ENCODE measurements at places on chromosomes 2 and 18.

GRCh38 chr2:79832511-79833234 is 319.8 kb downstream of the CTNNA2 start:
- peak; percentile 21 for DNase-seq

- no peak for DNase-seq
Observed at GRCh38 chr2:102233132-102233884, 46.5 kb downstream of the IL1RL2 start.

DNA sequence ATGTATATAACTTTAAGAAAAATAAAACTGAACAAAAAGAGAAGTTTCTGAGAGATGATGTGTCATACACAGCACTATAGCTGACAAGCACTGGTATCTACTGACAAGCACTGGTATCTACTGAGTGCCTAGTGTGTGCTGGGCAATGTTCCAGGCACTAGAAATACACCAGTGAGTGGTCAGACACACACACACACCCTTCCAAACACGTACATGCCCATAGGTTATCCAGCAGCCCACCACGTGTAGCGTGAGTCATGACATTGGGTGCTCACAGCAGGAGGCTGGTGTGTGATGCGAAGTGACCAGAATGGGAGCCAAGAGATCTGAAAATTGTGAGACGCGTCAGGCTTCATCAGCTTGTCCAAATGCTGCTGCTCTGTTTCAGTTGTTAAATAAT is 12.2 kb upstream of the GNAL start:
- DNase-seq, result no peak

DNA sequence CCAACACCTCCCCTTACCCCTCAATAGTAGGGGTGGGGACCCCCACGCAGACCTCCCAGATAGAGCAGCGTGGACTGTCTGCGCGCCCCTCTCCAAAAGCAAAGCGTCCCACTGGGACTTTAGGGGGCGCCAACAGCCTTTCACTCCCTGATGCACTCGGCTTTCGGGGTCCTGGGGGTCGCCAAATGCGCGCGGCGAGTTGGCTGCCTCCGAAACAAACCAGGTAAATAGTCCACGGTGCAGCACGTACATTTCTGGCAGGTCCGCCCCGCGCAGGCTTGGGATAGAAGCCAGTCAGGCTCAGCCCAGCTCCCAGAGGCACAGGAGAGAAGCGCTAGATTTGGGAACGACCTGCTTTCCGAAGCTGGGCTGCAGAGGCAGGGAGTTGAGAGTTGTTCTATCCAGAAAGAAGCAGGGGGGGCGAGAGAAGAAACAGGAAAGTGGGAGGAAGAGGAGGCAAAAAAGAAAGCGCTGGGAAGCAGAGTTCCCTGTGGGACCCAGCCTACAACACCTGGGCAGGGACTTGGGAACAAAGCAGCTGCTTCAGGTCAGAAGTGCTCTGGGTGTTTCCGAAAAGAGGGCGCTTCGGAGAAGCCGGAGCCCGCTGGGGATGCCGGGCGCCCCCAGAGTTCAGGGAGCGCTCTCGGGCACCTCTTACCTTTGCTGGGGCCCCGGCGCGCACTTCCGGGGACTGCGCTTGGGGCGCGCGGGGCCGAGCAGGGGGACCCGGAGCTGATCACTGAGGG is 544 bp downstream of the EVA1A start:
- DNase-seq, result no peak

- DNase-seq, result no peak
Observed at GRCh38 chr2:216023055-216023648, 9.8 kb upstream of the MREG start.

- DNase-seq, result no peak
Observed at GRCh38 chr18:31685097-31686082, 1.0 kb upstream of the B4GALT6 start.

DNA sequence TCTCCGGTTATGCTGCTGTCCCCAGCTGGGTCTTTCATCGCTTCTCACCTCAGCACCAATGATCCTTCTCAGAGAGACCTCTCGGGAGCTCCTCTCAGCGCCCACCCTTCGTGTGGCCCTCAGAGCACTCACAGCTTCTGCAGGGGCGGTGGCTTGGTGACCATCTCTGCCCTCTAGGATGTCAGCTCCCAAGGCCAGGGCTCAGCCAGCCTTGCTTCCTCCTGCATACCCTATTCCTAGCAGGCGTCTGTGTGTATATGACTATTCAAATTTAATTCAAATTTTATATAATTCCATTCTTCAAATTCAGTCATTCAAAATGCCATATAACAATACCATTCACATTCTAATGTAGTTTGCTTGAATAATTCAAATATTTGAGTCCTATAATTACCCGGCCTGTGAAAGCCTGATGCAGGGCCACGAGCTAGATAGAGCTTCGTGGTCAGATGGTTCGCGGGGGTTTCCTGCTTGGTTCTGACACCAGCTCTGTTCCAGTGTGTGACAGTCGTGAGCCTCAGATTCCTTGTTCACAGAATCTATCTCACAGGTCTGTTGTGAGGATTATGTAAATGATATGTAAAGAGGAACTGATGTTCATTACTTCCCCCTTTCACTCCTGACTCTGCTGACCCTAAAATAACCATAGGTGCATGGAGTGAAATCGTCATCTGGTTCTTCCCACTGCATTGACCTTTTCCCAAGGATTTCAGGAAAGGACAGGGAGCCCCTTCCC is 94.0 kb upstream of the CNGA3 start:
- no peak for DNase-seq

GRCh38 chr18:55253814-55254213 is 294.6 kb upstream of the CCDC68 start:
- DNase-seq, result no peak

DNA sequence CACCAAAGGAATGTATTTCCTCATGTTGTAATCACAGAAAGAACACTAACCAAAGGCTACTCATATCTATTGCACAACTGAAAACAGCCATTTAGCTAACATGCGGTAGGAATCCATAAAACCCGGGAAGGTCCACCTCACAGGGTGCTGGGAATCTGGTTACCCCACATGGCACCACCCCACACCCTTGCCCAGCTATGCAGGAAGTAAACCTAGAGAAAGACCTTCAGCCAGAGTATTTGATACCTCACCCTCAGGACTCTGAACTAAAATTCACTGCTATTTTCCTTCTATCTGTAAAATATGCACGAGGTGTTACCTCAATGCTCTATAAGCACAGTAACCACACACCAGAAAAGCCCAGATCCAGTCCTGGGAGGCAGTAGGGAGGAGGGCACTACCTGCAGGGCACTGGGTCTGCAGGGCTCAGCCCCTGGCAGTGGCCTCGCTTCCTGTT is 45.8 kb downstream of the PTPN2 start:
- peak; percentile 89 for DNase-seq

GRCh38 chr2:101692041-101692440 is 5.5 kb upstream of the MAP4K4 start:
- no peak for DNase-seq

- DNase-seq, result no peak
Observed at GRCh38 chr2:220341014-220341413, 713.6 kb downstream of the SLC4A3 start.

DNA sequence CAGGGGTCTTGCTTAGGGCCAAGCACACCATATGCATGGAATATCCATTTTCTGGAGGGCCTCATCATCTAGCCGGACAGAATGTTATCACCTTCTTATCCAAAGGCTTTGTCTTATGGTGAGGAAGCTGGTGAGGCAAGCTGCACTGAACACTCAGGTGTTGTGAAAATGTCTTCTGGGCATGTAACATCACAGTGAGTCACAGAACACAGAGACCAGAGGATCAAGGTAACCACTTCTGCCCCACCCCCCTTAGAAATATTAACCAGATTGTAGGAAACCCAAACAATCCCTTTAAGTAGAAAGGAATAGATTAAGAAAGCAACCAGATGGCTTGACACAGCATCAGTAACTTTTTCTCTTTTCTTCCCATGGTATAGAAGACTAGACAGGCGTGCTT is 51.1 kb downstream of the MYO5B start:
- DNase-seq, result no peak

GRCh38 chr2:129772190-129772579 is 207.3 kb upstream of the RAB6C start:
- no peak for DNase-seq

GRCh38 chr2:111171337-111171930 is 50.7 kb downstream of the BCL2L11 start:
- DNase-seq, result no peak

- peak; percentile 98 for DNase-seq
Observed at GRCh38 chr2:217652761-217653639, 349.8 kb downstream of the TNS1 start.

DNA sequence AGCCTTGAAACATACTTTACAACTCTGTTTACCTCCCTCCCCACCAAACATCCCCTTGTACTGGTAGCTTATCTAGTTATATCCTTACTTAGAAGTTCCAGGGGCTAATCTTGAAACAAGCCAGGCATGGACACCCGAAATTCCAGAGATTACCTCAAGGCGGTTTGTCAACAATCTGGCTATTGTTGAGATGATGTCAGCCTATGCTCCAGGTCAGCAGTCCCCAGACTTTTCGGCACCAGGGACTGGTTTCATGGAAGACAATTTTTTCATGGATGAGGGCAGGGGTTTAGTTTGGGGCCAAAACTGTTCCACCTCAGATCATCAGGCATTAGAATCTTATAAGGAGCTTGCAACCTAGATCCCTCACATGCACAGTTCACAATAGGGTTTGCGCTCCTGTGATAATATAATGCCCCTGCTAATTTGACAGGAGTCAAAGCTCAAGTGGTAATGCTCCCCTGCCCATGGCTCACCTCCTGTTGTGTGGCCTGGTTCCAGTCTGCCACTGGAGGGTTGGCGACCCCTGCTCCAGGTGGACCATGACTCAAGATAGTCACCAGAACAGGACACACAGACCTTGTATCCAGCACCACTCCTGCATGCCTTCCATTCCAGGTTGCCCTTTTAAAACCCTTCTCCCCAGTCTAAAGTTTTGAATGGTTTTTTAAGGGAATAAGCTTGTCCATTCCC is 171.2 kb downstream of the SPAG16 start:
- DNase-seq, result no peak

DNA sequence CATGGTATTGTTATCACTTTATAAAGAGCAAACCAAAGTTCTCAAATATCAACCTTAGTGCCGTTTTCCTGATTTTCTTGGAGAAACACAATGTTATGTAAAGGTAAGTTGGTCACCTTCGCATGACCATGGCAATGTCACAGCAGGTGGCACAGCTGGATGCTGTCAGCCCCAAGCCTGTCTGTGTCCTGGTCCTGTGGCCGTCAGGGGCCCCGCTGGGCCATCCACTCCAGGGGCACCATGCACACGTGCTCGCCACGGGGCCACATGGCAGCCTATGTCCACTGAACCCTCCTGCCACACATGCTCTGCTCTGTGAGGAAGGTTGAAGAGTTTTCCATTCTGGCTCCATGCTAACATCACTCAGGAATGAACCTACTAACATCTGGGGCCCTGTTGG is 85.9 kb downstream of the EIPR1 start:
- no peak for DNase-seq

DNA sequence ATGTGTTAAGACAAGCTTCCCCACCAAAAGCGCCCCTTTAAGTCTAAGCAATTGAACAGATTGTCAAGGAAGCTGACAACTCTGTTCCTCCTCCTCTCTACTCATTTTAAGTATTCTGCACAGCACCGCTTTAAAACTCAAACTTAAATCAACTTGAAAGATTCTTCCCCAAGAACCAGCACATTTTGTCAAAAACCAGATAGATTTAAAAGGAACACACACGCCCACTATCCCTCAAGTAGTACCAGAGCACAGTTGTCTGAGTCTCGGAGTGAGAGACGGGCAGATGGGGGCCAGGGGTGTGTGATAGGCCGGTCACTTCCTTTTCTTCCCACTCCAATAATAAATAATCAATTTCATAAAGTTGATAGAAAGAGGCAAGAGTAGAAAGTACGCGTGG is 67.7 kb upstream of the POU3F3 start:
- no peak for DNase-seq

DNA sequence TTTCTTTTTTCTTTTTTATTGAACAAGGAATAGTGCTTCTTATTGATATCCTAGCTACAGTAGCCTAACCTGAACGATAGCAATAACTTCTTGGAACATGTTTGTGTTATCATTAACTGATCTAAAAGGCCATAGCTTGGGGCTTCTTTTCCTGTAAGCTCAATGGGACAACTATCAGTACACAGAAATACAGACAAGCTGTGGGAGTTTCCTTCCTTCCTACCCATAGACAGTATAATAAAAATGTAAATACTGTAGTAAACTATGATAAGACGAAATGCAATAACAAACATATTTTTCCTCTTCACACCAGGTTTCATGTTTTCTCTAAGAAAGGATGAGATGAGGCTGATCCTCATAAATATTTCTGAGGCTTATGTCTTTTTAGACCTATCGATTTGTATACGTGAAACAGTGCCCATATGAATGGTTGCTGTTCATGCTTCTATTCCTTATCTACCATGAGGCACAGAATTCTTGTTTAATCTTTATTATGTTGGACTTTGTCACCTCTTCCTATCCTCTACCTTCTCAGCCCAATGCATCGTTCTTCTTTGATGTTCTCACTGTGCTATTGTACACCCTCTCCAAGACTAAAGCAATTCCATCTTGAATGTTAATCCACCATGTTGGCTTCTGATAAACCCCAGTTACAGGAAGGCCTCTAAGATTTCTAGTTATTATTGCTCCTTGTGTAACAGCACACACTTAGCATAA is 361.4 kb downstream of the DCC start:
- no peak for DNase-seq

- DNase-seq, result no peak
Observed at GRCh38 chr2:153808679-153809078, 63.0 kb upstream of the GALNT13 start.

GRCh38 chr2:204069804-204070203 is 133.2 kb downstream of the ICOS start:
- no peak for DNase-seq

GRCh38 chr18:13796515-13796914 is 27.4 kb upstream of the MC5R start:
- DNase-seq, result no peak

GRCh38 chr2:57720728-57721627 is 325.6 kb upstream of the VRK2 start:
- DNase-seq, result peak; percentile 23

GRCh38 chr2:159946326-159946999 is 116.0 kb downstream of the PLA2R1 start:
- peak; percentile 79 for DNase-seq

GRCh38 chr2:214066862-214067261 is 344.0 kb upstream of the VWC2L start:
- DNase-seq, result no peak

- DNase-seq, result no peak
Observed at GRCh38 chr18:36295880-36296301, 1.6 kb upstream of the FHOD3 start.

GRCh38 chr18:68542846-68543245 is 172.1 kb downstream of the TMX3 start:
- DNase-seq, result no peak

Data from GM04503 (cell line).